ENCODE measurements at places on chromosomes 4 and X. TPM values are rescaled to one million over a fixed set of nuclear protein-coding genes. Genes with fewer than 3 reads are reported as not detected.

MAGEE1 gene
- not detected for total RNA-seq

GRCh38 chr4:73707269-73707875 lies 33.0 kb upstream of the CXCL8 start:
- peak; percentile 52 for DNase-seq

- no peak for DNase-seq
Observed at GRCh38 chrX:47566841-47567240, 5.8 kb downstream of the ARAF start.

- no peak for DNase-seq
Observed at GRCh38 chr4:24674279-24674678, 89.9 kb upstream of the DHX15 start.

DNA sequence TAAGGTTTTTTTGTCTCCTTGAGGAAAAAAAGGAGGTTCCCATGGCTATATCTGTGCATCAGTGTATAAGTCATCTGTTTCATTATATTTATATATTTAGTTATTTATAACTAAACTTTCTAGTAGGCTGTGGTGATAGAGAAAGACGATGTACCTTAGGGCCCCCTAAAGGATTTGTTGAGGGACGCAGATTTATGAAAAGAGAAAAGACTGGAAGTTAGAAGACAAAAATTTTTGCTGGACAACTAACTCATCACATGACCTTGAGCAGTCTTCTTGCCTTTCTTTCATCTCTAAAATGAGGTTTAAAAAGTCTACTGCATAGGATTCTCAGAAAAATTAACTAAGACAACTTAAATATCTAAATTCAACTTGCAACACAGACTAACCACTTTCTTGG lies 6.1 kb downstream of the GASK1B start:
- no peak for DNase-seq

DNA sequence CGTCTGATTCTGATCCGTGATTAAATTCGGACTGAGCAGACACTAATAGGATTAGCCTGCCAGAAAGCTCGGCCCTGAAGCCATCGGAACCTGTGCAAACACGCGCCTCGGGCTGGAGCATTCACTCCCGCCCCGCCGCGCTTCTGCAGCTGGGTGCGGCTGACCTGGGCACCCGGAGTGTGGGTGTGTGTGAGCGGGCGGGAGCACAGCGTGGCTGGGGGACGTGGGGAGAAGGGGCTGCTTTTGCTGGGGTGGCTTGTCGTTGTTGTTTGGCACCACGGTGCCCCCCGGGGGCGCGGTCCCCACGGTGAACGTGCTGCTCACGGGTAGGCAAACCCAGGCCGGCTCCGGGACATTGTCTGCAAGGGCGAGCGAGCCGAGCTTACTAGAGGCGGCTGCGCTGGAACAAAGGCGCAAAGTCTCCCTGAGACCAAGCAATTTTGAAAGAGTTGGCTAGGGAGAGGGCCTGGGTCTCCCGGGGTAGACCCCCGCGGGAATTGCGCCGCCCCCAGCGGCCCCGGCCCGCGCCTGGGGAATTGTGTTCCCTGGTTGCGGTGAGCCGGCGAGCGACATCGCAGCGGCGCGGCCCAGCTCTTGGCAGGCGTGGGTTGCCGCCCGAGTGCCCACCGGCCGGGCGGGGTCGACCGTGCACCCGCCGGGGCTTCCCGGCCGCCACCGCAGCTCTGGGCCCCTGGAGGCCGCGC lies 1.4 kb downstream of the MAMLD1 start:
- DNase-seq, result peak; percentile 22

DNA sequence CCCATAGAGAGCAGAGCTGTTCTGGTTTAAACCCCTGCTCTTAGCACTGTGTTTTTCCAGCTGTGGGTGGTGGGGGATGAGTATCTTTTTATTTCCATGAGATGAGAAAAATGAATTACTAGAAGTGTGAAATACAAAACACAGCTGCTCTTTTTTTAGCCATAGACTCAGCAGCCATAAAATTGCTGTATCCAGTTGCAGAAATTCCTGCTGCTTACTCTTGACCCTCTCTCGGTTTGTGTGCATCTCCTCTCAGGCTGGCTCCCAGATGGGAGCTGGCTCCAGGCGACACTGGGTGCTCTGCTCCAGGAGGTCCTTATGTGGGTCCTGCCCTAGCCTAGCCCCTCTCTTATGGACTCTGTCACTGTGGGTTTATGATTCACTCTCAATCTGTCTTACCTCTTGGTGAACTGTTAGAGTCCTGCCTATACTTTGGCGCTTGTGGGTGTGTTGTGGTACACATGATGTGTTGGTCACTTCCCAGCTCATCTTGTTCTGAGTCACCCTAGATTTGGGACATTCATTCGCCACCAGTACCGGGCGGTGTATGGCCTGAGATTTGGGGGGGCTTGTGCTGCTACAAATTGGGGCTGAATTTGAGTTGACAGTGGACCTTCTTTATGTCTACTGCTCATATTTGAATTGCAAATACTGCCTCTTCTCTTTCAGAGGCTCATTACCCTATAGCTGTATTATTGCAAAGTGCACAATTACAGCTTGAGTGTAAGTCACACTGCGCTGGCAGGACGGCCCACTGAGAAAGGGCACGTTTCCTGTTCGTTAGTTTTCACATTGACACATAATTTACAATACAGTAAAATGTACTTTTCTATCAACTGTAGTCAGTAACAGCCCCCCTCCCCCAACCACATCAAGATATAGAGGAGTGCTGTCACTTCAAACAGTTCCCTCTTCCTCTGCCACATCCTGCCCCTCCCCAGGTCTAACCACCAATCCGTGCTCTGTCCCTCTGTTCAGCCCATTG lies 46.9 kb upstream of the MSANTD1 start:
- DNase-seq, result peak; percentile 10

GRCh38 chr4:113116414-113117357 lies 67.2 kb downstream of the ANK2 start:
- no peak for DNase-seq

DNA sequence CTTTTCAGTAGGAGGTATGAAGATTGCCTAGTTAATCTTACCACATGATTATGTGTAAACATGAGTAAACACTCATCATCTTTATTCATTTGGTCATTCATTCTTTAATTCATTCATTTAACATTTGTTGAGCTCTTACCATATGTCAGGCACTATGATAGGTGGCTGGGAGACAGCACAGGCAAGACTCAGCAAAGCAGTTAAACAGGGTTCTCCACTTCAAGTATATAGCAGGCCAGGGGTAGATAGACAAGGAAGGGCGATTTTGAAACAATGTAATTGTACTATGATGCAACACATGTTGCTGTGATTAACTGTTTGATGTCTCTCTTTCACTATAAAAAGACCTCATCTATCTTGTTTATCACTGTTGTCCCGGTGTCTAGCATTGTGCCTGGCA lies 84.3 kb upstream of the GPR101 start:
- no peak for DNase-seq

NWD2 gene
- total RNA-seq, result not detected

DNA sequence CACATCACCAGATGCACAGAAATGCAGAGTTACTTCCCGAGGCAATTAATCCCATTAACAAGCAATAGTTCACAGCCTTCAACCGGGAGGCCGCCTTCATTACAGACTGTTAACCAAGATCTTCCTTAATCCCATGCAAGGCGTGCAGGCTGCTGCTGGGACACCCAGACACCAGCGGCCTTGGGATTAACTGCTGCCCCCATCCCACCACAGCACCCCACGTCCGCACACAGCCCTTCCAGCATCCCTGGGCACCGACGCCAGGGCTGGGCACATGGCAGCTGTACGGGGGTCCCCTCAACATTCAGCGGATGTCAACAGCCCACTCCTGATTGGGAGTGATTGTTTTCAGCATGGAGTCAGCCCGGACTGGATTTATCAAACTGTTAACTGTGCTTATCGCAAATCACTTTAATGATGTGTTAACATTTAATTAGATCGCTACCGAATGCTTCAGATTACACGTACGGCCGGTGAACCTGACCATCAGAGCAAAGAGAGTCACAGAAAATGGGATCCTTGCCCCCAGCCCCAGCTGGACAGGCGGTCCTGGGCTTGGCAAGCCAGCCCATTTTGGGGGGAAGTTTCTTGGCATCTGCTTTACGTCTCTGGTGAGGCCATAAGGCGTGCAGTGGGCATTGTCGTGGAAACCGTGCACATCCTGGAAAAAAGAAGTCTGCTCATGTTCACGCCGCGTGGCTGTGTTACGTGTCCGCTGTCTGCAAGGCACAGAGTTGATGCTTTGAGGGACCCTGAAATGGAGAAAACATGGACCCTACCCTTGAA lies 126.4 kb downstream of the HMX1 start:
- no peak for DNase-seq

DNA sequence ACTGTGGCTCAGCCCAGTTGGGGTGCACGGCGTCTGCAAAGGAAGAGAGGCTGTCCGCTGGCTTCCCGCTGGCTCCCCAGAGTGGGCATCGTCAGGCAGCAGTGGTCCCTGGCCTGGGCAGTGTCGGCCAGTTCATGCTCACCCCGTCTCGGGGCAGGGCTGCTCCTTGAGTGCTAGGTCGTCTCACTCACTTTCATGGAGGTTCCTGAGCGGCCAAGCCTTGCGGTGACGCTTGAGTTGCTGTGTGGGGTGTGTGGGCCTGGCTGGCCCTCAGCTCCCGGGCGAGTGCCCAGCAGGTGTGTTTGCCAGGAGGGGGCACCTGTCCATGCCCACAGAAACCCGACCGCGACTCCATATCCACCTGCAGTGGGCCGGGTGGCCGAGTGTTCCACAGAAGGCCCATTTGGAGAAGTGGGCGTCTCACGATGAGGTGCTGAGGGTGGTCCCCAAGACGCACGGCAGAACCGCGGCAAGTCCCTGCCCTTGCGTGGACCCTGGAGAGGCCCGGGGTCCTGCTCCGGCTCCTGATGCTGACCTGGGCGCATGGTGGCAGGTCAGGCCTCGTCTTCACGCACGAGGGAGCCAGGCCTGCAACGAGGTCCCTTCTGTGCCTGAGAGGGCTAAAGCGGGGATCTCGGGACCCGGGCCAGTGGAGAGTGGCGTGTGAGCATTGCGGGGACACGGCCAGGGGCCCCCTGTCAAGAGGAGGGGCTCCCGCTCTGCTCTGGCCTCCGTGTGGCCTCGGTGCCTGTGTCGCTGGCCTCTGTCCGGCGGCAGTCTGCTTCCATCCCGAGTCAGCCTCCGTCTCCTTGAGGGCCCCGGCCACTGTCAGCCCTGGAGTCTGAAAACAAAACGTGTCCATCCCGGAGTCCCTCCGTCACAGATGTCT lies 18.5 kb upstream of the UVSSA start:
- no peak for DNase-seq

DNA sequence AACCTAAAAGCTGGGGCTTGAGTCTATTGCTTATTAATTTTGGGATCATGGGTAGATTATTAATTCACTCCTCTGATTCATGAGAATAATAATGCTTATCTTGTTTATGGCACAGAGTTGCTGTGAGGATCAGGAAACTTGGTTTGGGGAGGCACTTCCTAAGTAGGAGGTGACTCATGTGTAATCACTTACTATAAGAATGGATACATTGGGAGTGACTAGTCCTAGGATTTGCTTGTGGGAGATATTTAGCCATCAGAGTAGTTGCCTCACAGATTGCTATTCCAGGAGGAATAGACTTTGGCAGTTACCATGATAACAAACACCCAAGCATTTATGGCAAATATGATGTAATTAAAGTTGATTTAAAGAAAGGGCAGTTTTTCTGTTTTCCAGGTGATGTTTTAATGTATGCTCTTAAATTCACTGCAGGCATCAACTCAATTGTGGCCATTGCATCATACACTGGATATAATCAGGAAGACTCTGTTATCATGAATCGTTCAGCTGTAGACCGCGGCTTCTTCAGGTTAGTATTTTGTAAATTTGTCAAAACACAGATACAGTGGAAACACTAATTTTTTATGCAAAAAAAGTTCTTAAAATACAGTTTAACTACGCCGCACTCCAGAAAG lies 41.9 kb downstream of the POLR2B start:
- peak; percentile 59 for DNase-seq

DNA sequence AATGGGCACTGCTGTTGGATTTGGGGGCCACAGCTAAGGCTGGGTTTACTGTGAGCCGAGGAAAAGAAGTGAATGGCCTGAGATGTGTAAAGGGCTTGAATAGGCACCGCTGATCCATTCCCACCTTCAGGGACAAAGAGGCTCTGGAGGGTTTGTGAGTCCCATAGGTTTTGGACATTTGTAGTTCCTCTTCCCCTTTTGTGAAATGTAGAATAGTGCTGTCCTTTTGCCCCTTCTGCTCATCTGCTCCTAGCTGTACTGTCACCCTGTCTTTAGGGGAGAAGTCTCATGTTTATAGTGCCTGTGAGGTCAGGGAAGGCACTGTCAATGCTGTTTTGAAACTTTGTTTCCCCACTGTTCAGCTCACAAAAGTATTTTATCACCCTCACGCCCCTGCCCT lies 26.4 kb upstream of the CLCN4 start:
- DNase-seq, result no peak

PHOX2B gene
- not detected for total RNA-seq

All from Daoy (cell line).